ENCODE measurements at places on chromosomes 7 and 10.

DNA sequence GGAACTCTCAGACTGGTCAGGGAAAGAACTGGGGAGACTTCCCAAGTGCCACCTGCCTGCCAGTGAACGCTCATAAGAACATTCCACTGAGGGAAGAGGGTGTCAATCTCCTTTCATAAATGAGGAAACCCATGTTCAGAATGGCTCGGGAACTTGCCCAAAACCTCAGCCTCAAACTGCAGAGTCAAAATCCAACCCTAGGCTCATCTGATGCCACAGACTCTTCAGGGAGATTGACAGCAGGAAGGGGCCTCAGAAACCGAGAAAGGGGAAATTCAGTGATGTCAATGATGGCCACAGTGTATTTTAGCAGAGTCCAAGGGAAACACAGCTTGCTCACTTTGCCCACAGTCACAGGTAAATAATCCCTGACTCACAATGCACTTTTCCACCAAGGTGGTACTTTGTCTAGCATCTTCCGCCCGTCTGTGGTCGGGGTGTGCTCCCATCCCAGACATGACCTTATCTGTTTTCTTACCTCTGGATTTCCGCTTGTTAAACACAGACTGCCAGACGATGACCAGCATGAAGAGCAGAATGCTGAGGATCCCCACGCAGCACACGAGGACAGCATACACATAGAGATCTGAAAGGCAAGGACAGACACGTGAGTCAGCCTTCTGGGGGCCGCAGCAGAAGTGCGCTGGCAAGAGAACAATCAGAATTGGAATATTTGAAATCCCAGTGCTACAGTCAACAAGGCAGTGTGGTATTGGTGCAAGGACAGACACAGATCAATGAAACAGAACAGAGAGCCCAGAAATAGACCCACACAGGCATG lies 38.4 kb downstream of the VSTM4 start:
- no peak for DNase-seq

GRCh38 chr7:36966636-36967035 lies 242.3 kb upstream of the AOAH start:
- DNase-seq, result no peak

DNA sequence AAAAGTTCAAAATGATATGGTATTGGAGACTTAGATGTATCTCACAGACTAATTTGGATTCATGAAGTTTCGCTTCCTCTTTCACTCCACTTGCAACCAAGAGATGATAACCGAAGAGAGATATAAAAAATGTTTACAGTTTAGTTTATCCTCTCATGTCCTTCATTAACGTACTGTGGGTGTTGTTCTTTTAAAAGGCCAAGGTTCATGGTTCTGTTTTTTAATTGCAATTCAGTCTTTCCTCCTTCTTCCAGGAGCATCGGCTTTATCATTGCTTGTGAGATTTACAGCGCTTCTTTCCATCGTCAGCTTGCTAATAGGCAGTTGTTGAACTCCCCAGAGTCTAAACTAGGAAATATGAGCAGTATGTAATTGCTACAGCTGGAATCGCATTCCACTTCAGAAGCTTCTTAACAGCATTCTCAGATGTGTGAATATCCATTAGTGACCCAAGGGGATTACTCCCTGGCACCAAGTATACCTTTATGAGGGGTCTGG lies 75.9 kb upstream of the HGF start:
- peak; percentile 86 for DNase-seq

DNA sequence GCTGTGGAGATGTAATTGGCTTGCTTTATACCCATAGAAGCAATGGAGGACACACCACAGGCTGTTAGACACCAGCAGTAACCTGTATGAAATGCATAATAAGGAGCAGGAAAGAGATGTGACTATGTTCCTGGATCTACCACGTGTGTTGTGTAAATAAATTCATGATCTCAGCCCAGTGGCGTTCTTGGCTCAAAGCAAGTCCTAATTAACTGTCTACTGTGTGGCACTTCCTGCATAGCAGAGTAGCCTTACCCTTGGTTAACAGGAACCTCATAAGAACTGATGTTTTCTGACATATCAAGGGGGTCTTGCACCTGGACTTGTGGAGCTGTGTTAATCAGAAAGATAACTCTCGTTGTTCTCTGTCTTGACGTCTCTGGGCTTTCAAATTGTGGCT lies 25.7 kb upstream of the FAM180A start:
- DNase-seq, result peak; percentile 74

DNA sequence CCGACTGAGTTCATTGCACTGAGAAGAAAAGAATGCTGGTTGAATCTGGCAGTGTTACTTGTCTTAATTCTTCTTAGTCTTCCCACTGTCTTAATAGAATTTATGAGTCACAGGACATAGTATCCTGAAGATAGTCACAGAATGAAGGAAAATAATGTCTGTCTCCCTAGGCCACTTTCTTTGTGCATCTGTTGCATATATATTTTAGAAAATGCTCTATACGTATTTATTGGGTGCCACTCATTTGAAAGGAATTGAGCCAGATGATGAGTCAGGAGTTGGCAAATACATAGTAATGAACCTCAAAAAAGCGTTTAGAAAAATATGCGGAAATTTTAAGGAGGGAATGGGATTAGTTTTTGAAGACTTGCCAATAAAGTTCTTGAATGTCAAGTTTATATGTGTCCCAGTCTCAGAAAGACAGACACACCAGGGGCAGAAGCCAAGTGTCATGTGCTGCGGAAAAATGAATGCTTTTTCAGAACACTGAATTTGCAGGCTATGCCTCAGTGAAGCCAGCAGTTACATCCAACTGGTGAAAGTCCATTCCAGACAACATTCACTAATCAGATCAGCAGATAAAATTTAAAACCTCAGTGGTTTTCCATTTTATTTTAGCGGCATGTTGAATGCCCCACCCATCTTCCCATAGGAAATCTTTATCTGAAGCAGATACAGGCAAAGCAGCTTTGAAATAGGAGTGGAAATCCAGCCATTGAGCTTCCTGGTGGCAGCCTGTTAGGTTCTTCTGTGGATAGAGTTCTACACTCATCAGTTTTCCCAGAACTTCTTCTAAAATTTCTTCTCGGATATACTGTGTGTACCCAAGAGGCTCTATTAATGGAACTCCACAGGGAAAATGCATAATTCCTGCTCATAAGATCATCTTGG lies 308.4 kb downstream of the BICC1 start:
- DNase-seq, result peak; percentile 55

- DNase-seq, result peak; percentile 60
Measured at GRCh38 chr7:100483722-100484672, at the start of gene NYAP1. NYAP1 (plus strand) TSS chr7:100483927; CDS start chr7:100485312, 1,385 bp downstream.

DNA sequence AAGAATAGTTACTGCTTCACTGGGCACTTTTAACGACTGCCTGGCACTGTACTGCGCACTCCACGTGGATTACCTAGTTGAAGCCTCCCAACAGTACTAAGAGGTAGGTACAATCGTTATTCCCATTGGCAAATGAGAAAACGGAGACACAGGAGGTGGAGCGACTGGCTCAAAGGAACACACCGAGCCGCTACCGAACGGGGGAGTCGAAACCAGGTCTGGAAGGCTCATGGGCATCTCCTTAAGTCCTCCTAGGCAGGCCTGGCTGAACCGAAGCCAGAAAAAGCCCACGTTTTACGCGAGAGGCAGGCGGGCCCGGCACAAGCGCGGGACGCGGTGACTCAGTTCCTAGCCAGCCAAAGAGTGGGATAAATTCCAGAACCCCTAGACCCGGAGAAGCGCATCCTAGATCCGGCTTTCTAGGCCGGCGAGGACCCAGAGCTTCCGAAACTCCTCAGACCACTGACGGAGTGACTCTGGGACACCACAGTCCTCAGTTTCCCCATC lies 472 bp downstream of the PDAP1 start:
- peak; percentile 82 for DNase-seq

DNA sequence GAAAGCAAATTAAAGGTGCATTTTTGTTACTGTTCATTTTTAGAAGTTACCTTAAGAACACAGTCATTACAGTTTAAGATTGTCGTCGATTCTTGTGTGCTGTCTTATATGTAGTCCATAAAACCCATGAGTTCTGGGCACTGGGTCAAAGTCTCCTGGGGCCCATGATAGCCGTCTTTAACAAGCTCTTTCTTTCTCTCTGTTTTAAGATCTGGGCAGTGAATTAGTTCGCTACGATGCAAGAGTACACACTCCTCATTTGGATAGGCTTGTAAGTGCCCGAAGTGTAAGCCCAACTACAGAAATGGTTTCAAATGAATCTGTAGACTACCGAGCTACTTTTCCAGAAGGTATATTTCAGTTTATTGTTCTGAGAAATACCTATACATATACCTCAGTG lies 90.7 kb upstream of the CAPZA2 start:
- DNase-seq, result no peak

DNA sequence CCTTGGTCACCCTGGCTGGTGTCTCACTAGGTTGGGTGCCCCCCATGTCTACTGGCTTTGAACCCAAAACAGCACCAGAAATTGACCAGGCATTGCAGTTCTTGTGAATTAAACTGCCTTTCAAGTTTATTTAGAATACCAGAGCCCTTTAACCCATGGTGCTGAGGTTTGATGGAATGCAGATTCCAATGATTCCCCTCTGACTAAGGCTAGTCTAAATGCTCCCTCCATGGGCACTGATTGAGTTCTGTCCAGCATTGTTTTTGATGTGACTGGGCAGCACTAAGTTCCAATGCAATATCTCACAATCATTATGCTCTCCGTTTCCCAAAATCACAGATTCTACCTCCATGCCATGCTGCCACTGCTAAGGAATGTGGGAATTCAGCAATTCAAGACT lies 1047.4 kb upstream of the LRRN3 start:
- DNase-seq, result no peak
